Smooth muscle cell of bladder (primary cell): ENCODE measurements at places on chromosomes 6 and 20. TPM values are rescaled to one million over a fixed set of nuclear protein-coding genes. Genes with fewer than 3 reads are reported as not detected.

The MCCD1 gene
- not detected in 2 replicates for total RNA-seq

The PRICKLE4 gene
- not detected in 2 replicates for total RNA-seq

The RAET1L gene
- not detected in 2 replicates for total RNA-seq

The C6orf89 gene
- 52.9 and 60.6 TPM in 2 replicates for total RNA-seq

The TINAG gene
- not detected in 2 replicates for total RNA-seq

The ALDH5A1 gene
- total RNA-seq, result 0.28 and 0.65 TPM in 2 replicates

The LINC00237 gene
- total RNA-seq, result not detected in 2 replicates

The PRL gene
- total RNA-seq, result under 0.01 TPM in 1 of 2 replicates, not detected in the other

The TXLNB gene
- 0.46 and 1.00 TPM in 2 replicates for total RNA-seq

The BANF2 gene
- not detected in 2 replicates for total RNA-seq

The NCR2 gene
- total RNA-seq, result not detected in 2 replicates

The LPA gene
- not detected in 2 replicates for total RNA-seq

The FAM83C gene
- not detected in 2 replicates for total RNA-seq

The NANP gene
- 6.3 and 9.3 TPM in 2 replicates for total RNA-seq

The SLC39A7 gene
- 169 and 203 TPM in 2 replicates for total RNA-seq

The RAD21L1 gene
- 0.14 and 0.18 TPM in 2 replicates for total RNA-seq

The FNDC11 gene
- total RNA-seq, result 0.46 and 0.57 TPM in 2 replicates

The RGL2 gene
- 11.4 and 17.9 TPM in 2 replicates for total RNA-seq

The GFOD1 gene
- 6.4 and 10.3 TPM in 2 replicates for total RNA-seq

The HDGFL1 gene
- not detected in 2 replicates for total RNA-seq

The NTSR1 gene
- total RNA-seq, result 0.09 TPM in 1 of 2 replicates, not detected in the other

The KIAA0408 gene
- total RNA-seq, result 0.37 and 0.71 TPM in 2 replicates

The MEP1A gene
- not detected in 2 replicates for total RNA-seq

The GTSF1L gene
- total RNA-seq, result not detected in 2 replicates

The DOP1A gene
- 18.6 and 26.5 TPM in 2 replicates for total RNA-seq

The CCDC170 gene
- total RNA-seq, result 2.6 and 3.1 TPM in 2 replicates

The NKAIN4 gene
- 0.18 TPM in 1 of 2 replicates, not detected in the other for total RNA-seq

The SCUBE3 gene
- total RNA-seq, result 1.7 and 1.8 TPM in 2 replicates

The GABBR1 gene
- total RNA-seq, result 10.2 and 13.5 TPM in 2 replicates

The PRSS16 gene
- 0.28 TPM in 1 of 2 replicates, not detected in the other for total RNA-seq

The SLC22A1 gene
- 0.28 and 0.92 TPM in 2 replicates for total RNA-seq

The GHRH gene
- total RNA-seq, result not detected in 2 replicates

The TMEM181 gene
- total RNA-seq, result 42.2 and 46.5 TPM in 2 replicates

The PROKR2 gene
- total RNA-seq, result not detected in 2 replicates

The SLC44A4 gene
- not detected in 2 replicates for total RNA-seq

The TTBK1 gene
- not detected in 2 replicates for total RNA-seq

The MCHR2 gene
- total RNA-seq, result not detected in 2 replicates

The SRMS gene
- total RNA-seq, result not detected in 2 replicates

The HFE gene
- total RNA-seq, result 13.7 and 16.8 TPM in 2 replicates

The C6orf132 gene
- total RNA-seq, result 0.46 and 0.71 TPM in 2 replicates
